Effector memory CD4-positive, alpha-beta T cell (primary cell): ENCODE measurements at places on chromosomes 1 and 21.

GRCh38 chr21:39116761-39117439 lies 66.4 kb downstream of the PSMG1 start:
- no peak for DNase-seq

DNA sequence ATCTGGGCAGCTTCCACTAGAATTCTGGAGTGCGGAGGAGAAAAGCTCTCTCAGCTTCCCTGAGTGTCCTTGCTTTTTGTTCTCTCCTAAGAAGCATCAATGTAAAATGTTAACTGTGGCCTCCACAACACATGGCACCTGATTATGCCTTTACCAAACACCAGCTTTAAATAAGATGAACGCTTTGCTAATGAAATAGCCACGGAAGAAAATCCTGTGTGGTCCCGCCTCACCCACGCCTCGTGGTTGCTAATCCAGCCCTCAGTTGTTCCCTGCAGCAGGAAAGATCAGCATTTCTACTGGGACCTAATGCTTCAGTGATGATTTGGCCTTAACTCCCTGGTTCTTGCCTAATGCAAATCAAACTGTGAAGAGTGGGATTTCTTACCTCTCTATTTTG lies 1.8 kb upstream of the ERG start:
- DNase-seq, result no peak

- DNase-seq, result no peak
These were observed 92.3 kb upstream of the ESRRG start for GRCh38 chr1:216815260-216816131.

GRCh38 chr1:241841691-241842090 lies 6.3 kb upstream of the EXO1 start:
- no peak for DNase-seq

DNA sequence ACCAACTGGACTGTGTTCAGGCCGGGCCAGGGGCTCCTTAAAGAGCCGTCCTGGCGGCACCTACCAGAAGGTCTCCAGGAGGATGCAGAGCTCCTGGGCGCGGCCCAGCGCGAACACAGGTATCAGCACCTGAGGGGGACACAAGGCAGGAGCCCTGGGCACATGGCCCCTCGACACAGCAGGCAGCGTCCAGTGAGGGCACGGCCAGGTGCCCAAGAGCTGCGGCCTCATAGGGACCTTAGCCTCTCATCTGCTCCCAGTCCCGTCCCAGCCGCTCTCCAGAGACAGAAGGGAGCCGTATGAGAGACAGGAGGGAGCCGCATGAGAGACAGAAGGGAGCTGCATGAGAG lies 5.8 kb downstream of the PUSL1 start:
- no peak for DNase-seq

DNA sequence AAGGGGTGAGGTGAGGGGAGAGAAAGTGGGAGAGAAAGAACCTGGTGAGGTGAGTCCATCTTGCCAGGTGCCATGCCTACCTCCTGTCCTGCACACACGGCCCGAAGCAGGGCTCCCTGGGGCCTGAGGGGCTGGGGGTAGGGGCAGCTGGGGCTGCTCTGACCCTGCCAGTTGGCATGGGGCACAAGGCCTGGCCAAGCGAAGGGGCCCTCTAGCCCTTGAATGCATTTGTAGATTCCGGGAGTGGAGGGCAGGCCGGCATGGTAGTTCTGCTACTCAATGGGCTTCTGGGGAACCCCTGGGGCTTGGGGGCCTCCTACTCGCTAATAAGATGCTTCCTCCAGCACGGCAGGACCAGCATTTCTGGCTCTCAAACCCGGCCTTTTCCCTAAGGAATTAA lies 3.6 kb upstream of the PRDM16 start:
- no peak for DNase-seq

GRCh38 chr1:213303286-213303685 lies 252.2 kb downstream of the RPS6KC1 start:
- DNase-seq, result no peak
